ENCODE measurements at places on chromosomes 1 and 21. TPM values are rescaled to one million over a fixed set of nuclear protein-coding genes. Genes with fewer than 3 reads are reported as not detected.

- DNase-seq, result peak; percentile 81
These were observed 801 bp downstream of the TRAF5 start for GRCh38 chr1:211327346-211327921.

GRCh38 chr1:15177710-15178166, 24.2 kb downstream of the TMEM51 start:
- DNase-seq, result peak; percentile 33

DNA sequence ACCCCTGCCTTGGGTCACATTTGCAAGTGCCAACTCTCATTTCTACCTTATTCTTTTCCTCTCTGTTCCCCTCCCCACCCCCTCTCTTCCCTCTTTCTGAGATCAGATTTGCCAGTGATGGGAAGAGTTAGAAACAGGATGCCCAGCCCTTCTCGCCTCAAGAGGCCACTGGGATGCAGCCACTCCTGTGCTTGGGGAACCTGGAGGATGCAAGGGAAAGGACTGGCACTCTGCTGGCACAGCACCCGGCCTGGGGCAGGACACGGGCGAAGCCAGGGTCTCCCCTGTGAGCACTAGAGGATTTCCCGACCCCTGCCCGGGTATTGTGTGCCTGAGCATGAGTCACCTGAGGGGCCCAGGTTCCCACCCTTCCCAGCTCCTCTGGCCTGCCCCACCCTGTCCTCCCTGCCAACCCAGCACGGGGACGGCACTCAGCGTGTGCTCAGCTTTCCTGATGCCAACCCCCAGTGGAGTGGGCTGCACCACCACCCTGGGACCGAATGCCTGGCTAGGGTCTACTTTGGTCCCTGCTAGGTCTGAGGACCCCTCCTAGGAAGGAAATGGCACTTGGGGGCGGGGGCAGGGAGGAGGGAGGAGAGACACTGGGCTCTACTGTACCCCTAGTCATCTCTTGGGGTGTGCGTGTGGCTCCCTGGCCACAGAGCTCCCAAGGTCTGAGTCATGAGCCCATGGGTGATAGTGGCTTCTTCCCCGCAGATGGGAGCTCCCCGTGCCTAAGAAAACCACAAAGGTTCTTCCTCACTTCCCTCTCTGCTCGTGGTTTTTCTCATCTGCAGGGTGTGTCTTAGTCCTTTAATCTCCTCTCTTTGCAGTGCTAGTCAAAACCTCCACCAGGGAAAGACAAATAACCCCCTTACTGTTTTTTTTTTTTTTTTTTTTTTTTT, 12.4 kb downstream of the LMNA start:
- peak; percentile 97 for DNase-seq

DNA sequence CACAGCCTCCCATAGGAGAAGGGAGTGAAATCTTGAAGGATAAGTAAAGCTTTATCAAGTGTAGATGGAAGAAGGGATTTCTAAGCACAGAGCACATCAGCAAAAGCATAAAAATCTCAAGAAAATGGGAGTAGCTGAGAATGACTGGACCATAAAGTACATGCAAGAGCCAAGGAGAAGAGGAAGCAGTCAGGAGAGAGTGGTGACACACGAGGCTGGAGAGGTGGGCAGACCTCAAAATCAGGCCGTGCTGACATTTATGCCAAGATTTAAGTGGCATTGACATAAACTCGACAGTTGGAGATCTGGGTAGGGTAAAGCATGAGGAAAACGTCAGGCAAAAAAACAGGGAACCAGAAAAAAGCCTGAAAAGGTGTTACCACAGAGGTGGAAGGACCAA, 62.3 kb downstream of the GFI1 start:
- DNase-seq, result no peak

SCAF4 gene
- 9.0 TPM for total RNA-seq

FCRL2 gene
- total RNA-seq, result not detected

All from fibroblast of villous mesenchyme (primary cell).